Astrocyte of the spinal cord (primary cell): ENCODE measurements at places on chromosomes 7 and 10.

DNA sequence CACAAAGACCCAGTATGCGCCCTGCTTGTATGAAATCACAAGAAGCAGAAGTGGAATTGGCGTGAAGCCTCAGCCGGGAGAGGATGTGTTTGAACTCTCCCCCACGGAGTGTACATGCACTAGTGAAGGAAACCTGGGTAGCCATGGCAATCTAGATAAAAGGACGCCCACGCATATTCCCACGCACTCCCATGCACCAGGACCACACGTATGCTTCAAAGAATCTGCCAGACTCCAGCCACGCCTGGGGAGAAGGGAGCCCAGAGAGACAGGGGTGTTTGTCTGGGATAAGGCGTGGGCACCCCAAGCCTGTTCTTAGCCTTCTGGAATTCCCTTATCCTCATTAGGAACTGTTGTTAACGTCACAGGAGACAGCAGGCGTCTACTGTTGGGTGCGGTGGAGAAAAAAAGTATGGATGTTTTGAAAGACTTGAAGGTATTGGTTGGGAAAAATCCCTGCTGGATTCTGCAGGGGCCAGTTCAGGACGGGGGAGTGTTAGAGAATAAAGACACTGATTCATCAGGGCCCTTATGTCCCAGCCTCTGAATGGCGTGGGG is 28.9 kb upstream of the ECHDC3 start:
- DNase-seq = peak; percentile 67

DNA sequence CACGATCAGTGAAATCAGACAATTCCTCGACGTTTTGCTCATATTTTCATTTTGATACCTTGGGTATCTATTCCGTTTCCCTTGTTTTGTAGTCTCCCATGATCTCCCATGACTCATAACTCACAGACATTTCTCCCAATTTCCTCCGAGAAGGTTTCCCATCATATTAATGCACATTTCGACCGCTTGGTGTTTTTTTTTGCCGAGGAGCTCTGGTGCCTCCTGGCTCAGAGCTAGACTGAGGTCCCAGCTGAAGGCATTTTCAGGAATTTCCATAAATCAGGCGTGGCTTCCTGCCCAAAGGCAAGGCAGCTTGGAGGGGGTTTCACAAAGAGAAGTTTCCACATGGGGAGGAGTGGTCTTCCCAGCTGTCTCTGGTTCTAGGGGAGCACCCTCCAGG is 148.2 kb upstream of the TNS3 start:
- DNase-seq = peak; percentile 17

DNA sequence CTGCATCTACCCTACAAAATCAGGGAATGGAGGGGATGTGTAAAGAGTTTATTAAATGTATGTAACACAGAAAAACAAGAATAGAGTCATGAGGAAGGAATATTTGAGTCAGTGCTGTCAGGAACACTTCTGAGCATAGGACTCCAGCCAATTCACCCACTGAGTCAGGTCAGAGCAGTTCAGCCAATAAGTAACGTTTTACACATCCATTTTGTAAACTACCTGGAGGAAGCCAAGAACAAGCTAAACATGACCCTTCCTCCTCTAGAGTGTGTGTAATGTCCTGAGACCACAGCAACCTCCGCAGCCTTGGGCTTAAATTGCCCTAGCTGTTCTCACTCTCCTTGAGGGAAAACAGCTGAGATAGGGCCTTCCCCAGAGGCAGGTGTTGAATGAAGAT is 691.5 kb upstream of the LRRN3 start:
- peak; percentile 41 for DNase-seq

- DNase-seq = peak; percentile 84
Measured at GRCh38 chr10:112951359-112952281, 1.6 kb downstream of the TCF7L2 start.

GRCh38 chr10:97708976-97709946 is 4.3 kb upstream of the MARVELD1 start:
- peak; percentile 80 for DNase-seq

- no peak for DNase-seq
Measured at GRCh38 chr7:2999078-2999500, 44.6 kb downstream of the CARD11 start.

- no peak for DNase-seq
Measured at GRCh38 chr10:110864662-110865140, 7.0 kb upstream of the PDCD4 start.

DNA sequence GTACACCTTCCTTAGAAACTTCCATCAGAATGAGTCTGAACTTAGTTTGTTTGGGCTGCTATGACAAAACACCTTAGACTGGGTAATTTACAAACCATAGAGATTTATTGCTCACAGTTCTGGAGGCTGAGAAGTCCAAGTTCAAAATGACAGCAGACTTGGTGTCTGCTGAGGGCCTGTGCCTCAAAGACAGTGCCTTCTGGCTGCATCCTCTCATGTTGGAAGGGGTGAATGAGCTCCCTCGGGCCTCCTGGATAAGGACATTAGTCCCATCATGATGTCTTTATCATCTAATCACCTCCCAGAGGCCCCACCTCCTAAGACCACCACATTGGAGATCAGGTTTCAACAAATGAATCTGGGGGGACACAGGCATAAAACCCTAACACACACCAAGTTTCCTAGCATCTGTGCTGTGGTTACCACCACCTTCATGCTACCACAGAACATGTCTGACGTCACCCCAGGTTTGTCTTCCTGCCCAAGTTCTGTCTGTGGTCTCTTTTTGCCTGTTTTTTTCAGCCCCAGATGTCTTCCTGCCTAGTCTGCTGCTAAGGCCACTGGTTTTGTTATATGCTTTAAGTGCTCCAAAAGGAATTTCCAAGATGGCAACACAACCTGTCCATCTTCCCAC is 150.9 kb upstream of the COBL start:
- no peak for DNase-seq

DNA sequence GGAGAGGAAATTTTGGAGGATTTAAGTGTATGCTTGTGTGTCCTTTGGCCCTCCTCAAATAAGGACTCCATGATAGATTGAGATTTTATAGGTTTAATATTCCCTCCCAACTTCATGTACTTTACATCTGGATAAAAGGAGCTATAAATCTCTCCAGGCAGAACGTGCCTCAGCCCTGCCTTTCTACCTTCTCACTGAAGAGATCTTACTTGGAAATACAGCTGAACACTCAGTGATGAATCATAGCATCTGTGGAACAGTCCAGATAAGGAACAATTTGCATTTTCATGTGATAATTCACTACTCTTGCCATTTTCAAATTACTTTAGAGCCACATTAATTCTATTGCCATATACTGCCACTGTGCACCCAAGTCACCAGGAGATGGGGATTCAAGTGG is 364.6 kb upstream of the PODXL start:
- peak; percentile 25 for DNase-seq

GRCh38 chr7:53596230-53596629 is 560.8 kb downstream of the POM121L12 start:
- DNase-seq = peak; percentile 30

- peak; percentile 36 for DNase-seq
Measured at GRCh38 chr10:7407368-7408290, 3.2 kb downstream of the SFMBT2 start.

GRCh38 chr10:110946496-110946895 is 27.1 kb downstream of the SHOC2 start:
- DNase-seq = peak; percentile 6

- no peak for DNase-seq
Measured at GRCh38 chr7:40840990-40841389, 706.2 kb downstream of the SUGCT start.

DNA sequence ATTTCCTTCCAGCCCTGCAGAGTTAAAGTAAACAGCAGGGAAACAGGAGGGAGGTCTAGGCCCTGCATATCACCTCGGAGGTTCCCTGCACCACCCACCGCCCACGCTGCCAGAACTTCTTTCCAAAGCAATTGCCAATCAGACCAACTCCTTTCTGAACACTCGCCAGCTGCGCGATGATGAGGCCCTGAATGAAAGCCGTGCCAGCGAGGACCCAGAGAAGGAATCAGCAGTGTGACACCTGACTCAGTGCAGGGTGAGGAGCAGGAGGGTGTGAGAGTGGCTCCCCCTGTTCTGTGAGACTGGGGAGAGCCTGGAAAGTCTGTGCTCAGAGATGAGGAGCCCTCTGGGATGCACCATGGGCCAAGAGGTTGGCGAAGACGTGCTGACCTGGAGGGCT is 3.3 kb upstream of the TCERG1L start:
- DNase-seq = no peak

DNA sequence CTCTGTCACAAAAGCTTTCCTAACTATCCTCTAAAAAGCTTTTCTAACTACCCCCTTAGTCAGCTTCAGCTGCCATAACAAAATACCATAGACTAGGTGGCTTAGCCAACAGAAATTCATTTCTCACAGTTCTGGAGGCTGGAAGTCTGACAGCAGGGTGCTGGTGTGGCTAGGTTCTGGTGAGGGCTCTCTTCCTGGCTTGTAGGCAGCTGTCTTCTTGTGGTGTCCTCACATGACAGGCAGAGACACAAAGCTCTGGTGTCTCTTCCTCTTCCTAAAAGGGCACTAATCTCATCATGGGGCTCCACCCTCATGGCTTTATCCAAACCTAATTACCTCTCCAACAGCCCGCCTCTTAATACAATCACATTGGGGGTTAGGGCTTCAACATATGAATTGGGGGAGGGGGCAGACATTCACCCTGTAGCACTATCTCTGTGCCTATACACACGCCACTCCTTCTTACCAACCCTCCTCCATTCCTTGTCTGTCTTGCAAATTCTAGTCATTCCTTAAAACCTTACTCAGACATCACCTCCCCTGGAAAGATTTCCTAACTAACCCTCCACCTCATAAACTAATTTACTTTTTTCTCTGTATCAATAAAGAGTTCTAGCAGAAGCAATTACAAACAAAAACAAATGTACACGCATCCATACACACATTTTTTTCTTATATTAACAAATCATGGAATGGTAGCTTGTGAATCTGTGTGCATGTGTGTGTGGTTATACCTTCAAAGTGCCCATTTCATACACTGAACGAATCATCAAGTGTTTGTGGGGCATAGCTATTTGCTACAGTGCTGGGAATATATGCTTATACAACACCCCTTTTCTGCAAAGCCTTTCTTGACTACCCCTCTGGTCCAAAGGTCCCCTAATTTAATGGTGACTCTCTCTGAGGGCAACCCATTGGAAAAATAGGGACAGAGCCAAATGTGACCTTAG is 26.4 kb downstream of the RHOBTB1 start:
- DNase-seq = peak; percentile 24

- DNase-seq = no peak
Measured at GRCh38 chr7:33393770-33394169, 264.4 kb downstream of the BBS9 start.

DNA sequence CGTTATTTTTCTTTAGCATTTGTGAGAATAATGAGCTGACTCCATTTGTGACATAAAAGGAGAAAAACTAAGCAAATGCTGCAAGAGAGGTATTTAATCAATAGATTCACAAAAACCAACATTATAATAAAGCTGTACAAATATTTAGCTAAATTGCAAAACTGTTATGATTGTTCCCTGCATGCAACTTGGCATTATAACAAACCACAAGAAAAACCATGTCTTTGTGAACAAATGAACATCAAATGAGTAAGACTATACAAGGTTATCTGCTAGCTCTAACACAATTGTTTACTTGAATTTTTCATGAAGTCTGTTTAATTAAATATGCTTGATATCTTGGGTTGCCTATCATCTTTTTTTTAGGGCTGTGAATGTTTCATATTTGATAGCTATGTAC is 50.8 kb upstream of the PPP1R9A start:
- peak; percentile 2 for DNase-seq

DNA sequence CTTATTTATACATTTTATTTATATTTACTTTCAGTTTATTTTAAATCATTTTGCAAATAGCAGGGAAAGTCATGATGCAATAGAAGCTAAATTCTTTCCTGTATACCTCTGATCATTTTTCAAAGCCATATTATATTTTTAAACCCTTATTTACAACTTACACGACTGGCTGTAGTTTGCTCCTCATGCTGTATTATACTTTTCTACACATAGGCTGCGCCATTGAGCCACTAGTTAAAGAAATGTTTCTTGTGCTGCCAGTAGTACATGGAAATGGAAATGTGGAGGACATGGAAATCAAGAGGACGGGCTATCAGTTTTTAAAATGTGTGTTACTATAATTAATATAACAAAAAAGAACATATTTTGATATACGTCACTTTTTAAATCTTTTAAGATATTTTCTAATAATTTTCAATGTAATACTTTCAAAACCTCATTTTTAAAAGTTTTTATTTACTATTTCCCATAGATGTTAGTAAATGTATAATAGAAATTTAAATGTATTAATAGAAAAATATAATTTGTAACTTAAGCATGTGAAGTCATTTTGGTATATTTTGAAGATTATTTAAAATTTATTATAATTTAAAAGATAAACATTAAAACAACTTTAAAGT is 118.5 kb downstream of the VTI1A start:
- peak; percentile 84 for DNase-seq

DNA sequence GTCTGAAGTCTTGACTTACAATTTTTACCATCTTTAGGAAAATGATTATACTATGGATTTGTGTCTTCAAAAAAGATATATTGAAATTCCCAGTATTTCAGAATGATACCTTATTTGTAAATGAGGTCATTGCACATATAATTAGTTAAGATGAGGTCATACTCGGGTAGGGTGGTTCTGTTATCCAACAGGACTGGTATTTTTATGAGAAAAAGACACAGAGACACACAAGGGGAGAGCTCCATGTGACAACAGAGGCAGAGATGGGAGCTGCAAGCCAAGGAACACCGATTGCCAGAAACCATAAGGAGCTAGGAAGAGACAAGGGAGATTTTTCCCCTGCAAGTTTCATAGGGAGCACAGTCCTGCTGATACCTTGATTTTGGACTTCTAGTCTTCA is 356.9 kb downstream of the ARL4A start:
- DNase-seq = no peak

GRCh38 chr10:29857843-29858701 is 201.3 kb downstream of the JCAD start:
- peak; percentile 87 for DNase-seq

DNA sequence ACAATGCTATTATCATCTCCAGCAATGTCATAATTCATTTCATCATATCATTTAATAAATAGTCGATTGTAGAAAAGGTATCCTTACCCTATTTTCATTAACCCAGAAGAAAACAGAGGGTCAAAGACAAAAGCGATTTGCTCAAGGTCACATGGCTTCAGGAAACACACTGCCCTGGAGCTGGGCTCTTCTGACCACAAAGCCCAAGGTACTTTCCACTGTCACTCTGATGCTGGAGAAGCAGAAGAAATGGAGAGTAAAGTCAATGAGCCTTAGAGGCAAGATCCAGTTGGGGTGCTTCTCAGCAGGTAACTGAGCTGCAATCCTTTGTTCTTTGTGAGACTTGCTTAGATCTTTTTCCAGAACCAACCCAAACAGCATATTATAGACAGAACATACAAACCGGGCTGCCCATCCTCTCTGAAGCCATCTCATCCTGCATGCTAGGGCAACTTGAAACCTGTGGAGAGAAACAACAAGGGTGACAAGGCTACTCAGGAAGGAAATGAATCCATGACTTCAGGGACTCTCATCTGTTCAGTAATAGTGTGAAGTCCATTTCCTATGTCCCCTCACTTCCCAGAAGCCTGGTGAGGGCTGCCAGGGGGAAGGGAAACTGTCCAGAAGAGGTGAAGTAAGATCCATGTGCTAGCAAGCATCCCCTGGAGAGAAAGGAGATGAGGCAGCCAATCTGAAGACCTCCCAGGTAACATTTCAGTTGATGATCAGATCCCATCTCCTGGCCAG is 148.6 kb upstream of the SVIL start:
- DNase-seq = no peak
